ENCODE measurements at places on chromosomes 7 and 10.
A peak's percentile ranks its signal among the peaks of the same experiment; 100 is the strongest.

DNA sequence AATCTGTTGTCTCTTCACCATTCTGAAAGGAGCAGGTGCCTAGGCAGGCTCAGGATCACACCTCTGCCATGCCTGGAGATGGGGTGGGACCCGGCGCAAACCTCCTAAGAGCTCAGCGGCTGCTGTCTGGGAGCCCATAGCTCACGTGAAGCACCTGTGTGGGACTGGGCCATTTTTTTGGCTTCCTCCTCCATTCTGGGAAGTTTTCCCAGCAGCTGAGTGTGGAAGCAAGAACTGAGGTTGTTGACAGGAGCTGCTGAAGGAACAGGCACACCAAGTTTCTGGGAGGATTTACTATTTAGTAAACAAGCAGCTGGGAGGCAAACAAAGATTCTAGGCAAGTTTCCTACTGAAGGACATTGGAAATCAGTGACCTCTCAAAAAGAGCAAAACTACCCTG is 77.3 kb downstream of the FAM13C start:
- no peak for DNase-seq

DNA sequence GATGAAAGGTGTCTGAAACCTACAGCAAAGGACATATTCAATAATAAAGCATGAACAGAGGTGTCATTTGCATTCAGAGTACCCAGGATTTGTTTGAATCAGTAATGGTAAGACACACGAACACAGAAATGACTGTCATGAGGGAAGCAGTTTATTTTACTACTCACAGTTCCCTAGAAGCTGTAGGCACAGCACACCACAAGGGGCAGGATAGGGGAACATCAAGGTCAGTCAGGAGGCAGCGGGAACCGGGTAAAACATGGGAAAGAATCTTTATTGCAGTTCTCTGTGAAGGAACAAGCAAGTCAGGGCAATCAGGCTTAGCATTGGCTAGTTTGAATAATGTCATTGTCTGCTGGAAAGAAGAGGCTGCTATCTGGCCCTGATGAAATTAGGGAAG is 70.2 kb upstream of the PDSS1 start:
- no peak for DNase-seq

DNA sequence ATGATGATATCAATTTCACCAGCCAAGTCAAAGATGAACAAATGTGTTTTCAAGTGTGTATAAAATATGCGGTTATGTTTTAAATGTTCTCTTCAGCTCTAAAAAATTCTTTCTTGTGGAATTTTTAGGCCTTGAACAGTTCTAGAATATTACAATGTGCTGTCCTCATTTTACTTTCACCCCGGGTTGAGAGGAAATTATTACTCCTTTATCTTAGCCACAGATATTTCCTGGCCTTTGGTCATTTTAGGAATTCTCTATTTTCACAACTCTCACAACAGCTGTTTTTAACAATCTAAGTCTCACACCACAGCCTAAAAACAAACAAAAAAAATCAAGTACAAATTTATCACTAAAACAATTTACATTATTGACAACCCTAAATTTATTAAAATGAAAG is 112.2 kb upstream of the HGF start:
- no peak for DNase-seq

DNA sequence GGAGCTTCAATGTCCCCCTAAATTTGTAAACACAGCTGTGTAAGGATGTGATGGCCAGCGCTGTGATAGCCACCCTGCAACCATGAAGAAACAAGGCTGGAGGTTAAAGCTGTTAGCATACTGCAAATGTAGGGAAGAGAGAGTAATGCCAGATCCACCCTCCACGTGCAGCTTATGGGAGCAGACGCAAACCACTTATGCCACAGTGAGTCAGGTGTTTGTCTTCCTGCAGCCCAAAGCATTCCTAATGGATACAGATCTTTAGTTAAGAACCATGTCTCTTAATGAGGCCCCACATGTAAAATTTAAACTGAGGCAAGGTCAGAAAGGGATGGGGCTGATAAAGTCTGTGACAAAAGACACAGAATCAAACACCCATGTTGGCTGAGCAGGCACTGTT is 13.6 kb upstream of the MYL7 start:
- no peak for DNase-seq

- no peak for DNase-seq
Measured at GRCh38 chr7:85039196-85039923, 147.5 kb downstream of the SEMA3D start.

GRCh38 chr7:37365405-37365804 is 83.3 kb downstream of the ELMO1 start:
- DNase-seq, result peak; percentile 72

- no peak for DNase-seq
Measured at GRCh38 chr10:58588673-58589265, 76.1 kb downstream of the BICC1 start.

GRCh38 chr10:1205450-1206030 is 149.4 kb downstream of the WDR37 start:
- DNase-seq, result no peak

DNA sequence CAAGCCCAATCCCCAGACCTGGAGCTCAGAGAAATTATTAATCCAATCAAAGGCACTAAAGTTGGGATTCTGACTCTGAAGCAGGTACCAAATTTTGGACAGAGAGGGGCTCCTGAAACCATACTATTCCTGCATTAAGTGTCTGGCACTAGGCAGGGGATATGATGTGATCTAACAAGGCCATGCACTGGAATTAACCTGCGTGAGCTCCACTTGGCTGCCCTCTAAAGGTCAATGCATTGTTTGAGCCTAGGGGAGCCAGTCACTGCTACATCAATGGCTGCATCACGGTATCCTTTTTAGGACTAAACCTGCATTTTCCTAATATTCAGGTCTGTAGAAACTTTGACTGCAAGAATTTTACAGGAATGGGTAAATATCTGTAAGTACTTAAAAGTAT is 42.1 kb downstream of the ST8SIA6 start:
- DNase-seq, result no peak

- DNase-seq, result peak; percentile 26
Measured at GRCh38 chr7:158863611-158864506, 7.5 kb downstream of the DYNC2I1 start.

DNA sequence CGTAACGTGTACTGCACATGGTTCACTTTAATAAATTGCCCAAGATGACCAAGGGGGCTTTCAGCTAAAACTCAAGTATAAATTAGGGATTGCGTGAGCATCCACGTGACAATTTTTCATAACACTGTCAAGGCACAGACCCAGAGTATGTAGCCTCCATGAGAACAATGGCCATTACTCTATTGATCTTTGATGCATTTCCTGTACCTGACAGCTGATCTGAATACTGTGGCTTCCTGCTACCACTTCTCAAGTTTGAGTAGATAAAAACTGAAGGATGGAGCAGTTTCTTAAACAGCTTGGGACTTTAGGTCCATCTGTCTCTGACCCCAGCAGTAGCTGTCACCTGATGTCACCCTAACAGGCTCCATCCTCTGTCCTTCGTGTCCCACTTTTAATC is 98.9 kb downstream of the ABCC2 start:
- DNase-seq, result no peak

GRCh38 chr7:122588621-122589020 is 110.3 kb downstream of the RNF133 start:
- no peak for DNase-seq

DNA sequence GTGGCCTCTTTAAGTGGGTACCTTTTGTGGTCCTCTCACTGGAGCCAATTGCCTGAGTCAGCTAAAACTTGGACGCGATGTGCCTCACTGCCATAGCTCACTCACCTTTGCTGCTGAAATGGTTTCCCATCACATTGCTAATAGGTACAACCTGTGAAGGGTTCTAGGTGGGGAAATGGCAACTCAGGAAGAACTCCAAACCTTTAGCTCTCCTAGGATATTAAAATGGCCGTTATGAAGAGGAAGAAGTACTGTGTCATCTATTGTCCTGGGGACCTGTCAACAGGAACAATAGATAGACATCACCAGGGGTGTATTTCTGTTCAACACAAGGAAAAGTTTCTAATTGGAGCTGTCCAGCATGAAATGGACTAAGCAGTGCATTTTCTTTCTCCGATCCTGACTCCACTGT is 1.2 kb upstream of the ZNF655 start:
- DNase-seq, result no peak

- DNase-seq, result no peak
Measured at GRCh38 chr10:24385776-24386175, 176.8 kb downstream of the KIAA1217 start.

DNA sequence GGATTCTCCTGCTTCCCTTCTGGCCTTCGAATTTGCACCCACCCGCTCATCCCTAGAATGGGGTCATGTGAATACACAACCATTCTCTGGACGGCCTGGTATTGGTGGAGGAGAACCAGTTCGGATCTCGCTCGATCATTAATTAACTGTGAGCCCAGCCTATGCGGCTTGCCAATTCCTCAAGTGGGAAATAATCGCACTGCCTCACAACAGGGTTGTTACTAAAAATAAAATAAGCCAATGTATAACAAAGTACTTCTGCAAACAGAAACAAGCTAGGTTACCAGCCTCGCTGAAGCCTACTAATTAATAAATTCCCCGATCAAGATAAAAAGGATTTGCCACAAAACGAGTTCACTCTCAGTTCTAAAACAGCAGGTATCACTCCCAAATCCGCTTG is 16.2 kb downstream of the CTBP2 start:
- DNase-seq, result no peak

DNA sequence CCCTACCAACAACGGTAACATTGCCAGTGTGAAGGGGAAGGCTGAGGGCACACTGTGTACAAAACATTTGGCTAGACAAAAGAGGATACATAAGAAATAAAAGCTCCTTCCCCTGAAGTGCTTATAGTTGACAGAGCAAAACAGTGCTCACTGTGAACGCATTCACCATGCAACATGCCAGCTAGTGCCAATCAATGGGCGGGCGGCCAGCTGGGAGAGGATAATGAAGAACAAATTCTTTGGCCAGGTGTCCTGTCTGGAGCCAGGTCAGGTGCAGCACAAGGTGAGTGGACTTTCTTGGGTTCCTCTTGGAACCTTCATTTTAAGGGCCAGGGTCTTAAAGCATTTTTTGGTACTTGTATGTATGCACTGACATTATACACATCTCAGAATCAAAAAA is 106.1 kb downstream of the ICA1 start:
- DNase-seq, result no peak

GRCh38 chr7:24419077-24419476 is 135.1 kb downstream of the NPY start:
- DNase-seq, result no peak

- no peak for DNase-seq
Measured at GRCh38 chr7:151405588-151405987, 4.2 kb downstream of the WDR86 start.

- DNase-seq, result no peak
Measured at GRCh38 chr7:142477079-142477651, 219.3 kb upstream of the PRSS58 start.

GRCh38 chr7:46198701-46199100 is 277.6 kb upstream of the IGFBP3 start:
- no peak for DNase-seq

GRCh38 chr7:158705234-158705850 is 738 bp upstream of the NCAPG2 start:
- no peak for DNase-seq

DNA sequence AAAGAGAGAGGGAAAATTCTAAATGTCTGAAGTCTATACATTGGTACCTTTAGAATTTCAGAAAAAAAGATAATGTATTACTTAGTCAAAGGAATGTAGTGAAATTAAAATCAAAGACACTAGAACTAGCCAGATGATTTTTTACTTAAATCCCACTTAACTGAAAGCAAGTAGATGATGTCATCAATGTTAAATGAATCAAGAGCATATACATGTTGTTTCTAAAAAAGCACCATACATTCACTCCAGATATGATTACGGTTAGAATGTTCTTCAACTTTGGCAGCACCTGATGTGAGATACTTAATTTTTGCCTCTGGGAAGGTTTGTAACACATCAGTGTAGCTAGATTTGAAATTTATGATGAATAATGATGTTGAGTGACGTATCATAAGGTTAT is 576.7 kb upstream of the CNTNAP2 start:
- no peak for DNase-seq
